ENCODE measurements at places on chromosomes 7 and 10.

- DNase-seq = no peak
Observed at GRCh38 chr7:80600046-80600445, 38.4 kb upstream of the CD36 start.

DNA sequence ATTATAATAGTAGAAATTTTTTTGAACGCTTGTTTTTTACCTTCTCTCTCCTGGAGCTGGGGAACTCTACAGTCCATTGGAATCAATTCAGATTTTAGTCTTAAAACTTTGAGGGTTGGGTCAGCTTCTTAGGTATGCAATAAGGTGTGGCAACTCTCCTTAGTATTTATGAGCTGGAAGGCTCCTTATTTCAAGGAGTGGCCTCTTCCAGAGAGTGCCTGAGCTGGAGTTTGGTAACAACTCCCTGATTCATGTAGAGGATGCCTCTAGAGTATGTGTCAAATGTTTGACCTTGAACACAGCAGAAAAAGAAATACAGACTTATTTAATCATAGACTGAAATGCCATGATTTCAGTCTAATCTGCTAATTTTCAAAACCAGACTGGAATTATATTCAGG is 11.1 kb downstream of the CDK14 start:
- no peak for DNase-seq

- DNase-seq = no peak
Observed at GRCh38 chr7:148911626-148912025, 27.5 kb upstream of the EZH2 start.

DNA sequence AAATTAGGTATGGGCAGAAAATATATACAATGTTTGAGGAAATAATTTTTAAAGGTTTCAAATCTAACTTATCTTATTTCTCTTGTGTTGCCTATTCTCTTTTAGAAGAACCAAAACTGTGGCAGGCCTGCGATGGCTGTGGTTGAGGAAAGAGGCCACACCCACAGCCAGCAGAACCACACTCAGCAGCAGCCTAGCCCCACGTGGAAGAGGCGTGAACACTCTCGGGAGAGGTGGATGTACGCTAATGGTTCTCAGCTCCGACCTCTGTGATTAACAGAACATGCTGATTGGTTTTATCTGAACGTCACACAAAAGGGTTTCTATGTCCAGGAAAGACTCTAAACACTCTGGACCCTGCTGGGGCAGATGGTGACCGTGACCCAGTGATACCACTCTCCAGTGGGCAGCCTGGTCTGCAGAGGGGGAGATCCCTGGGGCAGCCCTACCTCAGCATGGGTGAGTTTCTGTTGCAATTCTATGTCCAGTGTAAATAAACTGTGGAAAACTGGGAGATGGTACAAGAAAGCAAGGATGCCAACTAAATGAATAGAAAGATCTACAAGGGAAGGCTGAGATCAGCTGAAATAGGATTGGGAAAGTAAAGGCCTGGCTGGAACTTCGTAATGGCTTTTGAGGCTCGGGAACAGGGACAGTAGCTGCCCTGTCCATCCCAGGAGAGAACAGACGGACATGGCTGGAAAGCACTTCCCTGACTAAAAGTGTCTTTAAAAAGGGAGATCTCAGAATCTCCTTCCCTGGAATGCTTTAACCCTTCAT is 26.6 kb downstream of the DIP2C start:
- DNase-seq = no peak

DNA sequence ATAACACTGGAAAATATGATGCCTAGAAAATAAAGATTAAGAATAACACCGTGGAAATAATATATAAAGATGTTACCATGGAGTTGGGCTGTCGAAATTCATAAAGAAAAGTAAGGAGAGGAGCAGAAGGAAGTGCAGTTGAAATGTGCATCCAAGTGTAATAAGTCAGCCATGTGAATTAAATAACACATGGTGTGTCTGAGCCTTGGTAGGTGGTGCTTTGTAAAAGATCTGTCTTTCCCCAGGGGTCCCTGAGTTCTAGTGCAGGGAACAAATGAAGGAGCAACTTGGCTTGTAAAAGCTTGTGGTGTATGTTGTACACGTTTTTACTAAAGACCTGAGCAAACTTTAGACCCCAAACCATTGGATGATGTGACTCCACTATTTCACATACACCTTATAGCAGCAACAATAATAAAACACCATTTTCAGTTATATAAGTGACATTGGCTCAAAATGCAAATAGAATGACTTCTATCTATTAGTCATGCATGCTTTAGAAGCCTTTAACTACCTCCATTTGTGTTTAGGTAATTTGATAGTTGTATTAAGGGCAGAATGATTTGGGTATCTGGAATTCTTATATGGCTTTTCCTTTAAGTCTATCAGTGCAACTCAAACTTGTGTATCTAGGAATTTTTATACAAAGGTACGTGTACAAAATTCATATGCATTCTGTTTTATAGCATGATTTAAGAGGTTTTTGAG is 11.3 kb downstream of the STARD3NL start:
- DNase-seq = no peak

- no peak for DNase-seq
Observed at GRCh38 chr7:42876182-42877068, 35.4 kb downstream of the C7orf25 start.

GRCh38 chr7:37719077-37719476 is 35.5 kb downstream of the GPR141 start:
- no peak for DNase-seq

DNA sequence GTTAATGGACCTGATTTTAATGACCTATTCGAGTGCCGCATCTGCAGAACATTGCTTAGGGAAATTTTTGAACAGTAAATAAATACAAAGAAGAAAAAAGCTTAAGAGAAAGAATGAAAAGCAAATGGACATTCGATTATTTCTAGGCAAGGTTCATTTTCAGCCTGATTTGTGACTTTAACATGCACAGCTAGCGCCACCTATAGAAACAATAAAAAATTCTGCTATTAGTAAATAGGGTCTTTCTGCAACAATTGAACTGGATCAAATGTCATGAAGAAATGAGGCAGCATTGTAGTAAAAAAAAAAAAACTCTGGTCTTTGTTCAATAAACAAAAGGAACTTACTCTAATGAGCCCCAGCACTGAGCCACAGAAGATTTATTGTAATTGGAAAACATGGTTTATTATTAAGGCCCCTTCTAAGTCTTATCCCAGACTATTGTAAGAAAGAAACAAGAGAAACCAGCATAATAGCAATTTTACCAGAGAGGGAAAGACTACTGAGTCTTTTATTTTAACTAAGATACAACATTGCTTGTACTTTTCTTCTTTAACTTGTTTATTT is 41.4 kb upstream of the GHITM start:
- no peak for DNase-seq

- no peak for DNase-seq
Observed at GRCh38 chr7:18116661-18117060, 89.0 kb upstream of the PRPS1L1 start.

- DNase-seq = no peak
Observed at GRCh38 chr7:111071556-111071955, 19.4 kb upstream of the LRRN3 start.

DNA sequence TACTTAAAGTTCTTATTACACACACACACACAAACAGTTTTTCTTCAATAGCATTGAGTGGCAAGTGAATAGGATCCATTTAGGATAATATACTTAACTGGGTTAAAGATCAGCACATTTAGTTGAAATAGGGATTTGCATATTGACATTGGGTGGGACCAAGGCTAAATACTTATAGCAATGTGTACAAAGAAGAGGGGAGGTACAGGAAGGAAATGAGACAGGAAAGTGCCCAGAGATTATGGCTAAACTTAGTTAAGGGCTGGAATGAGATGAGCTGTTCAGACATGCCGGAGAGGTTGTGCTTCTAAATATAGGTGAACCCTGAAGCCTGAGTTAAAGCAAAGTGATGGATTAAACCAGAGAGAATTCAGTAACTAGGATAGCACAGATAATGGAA is 95.1 kb downstream of the LSMEM1 start:
- DNase-seq = no peak

- DNase-seq = no peak
Observed at GRCh38 chr10:124511205-124512039, 49.8 kb downstream of the LHPP start.

DNA sequence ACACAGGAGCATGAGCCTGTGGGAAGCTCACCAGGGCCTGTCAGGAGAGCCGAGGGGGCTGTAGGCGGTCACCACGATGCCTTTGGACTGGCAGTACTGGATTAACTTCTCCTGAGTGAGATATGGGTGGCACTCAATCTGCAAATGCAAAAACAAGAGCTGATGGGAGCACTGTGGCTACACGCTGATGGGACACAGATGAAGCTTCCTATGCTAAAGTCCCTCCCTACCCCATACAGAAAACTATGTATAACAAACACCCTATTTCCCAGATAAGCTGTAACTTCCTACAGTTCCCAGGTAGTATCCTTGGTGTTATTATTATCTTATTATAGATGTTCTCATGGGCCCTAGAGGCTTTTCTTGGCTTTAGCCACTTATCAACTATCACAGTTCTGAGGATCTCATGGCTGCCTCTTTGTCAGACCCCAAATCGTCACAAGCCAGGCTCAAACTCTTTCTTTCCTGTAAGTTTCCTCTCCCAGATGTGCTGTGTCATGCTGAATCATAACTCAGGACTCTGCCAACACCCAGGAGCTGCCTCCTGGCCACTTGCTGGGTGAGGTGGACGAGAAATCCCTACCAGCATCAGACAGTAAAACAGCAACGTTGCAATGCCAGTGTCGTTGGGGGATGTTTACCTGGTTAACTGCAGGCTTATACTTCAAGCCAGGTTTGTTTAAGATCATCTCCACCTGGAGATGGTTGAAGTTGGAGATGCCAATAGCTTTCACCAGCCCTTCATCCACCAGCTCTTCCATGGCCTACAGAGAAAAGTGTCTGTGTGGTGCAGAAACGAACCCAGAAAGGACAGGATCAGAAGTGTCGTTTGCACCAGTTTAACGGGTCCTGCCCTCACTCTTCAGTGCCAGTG is 10.3 kb downstream of the AKR1B1 start:
- no peak for DNase-seq

DNA sequence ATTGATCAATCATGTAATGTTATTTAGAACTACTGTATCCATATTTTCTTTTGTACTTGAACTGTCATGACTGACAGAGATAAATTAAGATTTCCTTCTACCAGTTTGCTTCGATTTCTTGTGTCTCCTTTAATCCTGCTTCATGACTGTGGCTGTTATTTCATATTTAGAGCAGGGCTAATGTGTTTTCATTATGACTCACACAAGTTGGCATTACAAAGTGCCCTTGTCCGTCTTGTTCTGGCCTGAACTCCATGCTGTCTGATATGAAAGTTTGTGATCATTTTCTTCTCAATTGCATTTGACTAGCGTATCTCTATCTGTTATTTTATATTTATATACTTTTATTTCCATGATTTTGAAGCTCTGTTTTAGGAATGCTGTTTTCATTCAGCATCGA is 344.1 kb upstream of the PRKCQ start:
- DNase-seq = no peak

- no peak for DNase-seq
Observed at GRCh38 chr7:11216276-11216675, 242.6 kb downstream of the PHF14 start.

All from right kidney (tissue), 9 donors.